ENCODE measurements at places on chromosomes 16 and 17.

DNA sequence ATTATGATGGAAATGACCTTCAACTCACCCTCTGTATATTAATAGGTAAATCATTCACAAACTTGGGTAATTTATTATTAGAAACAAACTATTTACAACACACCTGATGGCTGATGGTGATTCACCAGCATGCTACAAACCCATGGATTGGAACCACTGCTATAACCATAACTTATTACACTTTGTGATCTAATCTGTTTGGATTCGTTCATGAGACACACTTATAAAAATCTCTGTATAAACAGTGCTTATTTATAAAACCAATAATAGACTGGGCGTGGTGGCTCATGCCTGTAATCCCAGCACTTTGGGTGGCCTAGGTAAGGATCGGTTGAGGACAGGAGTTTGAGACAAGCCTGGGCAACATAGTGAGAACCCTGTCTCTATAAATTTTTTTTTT, 16.0 kb downstream of the SMIM36 start:
- DNase-seq, result no peak

GRCh38 chr17:61247439-61247838, 152.2 kb upstream of the TBX2 start:
- DNase-seq, result no peak

DNA sequence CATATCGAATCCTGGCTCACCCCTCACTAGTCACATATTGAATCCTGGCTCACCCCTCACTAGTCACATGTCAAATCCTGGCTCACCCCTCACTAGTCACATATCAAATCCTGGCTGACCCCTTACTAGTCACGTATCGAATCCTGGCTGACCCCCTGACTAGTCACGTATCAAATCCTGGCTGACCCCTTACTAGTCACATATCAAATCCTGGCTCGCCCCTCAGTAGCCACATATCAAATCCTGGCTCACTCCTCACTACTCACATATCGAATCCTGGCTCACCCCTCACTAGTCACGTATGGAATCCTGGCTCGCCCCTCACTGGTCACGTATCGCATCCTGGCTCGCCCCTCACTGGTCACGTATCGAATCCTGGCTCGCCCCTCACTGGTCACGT, 156.7 kb upstream of the RPH3AL start:
- DNase-seq, result no peak

GRCh38 chr17:50943575-50943933, 77.4 kb upstream of the TOB1 start:
- no peak for DNase-seq

- no peak for DNase-seq
These were observed 9.3 kb downstream of the MYH4 start for GRCh38 chr17:10460062-10460461.

- no peak for DNase-seq
These were observed 729 bp downstream of the ADORA2B start for GRCh38 chr17:15945527-15946191.

Data from HTR-8/SVneo (cell line).